NCI-H1092 treated with DMSO at 0.1 percent for 48 hours (cell line): ENCODE measurements at places on chromosomes 16 and 17.

GRCh38 chr17:77375108-77375916 lies 234.5 kb downstream of the SEC14L1 start:
- no peak for DNase-seq

DNA sequence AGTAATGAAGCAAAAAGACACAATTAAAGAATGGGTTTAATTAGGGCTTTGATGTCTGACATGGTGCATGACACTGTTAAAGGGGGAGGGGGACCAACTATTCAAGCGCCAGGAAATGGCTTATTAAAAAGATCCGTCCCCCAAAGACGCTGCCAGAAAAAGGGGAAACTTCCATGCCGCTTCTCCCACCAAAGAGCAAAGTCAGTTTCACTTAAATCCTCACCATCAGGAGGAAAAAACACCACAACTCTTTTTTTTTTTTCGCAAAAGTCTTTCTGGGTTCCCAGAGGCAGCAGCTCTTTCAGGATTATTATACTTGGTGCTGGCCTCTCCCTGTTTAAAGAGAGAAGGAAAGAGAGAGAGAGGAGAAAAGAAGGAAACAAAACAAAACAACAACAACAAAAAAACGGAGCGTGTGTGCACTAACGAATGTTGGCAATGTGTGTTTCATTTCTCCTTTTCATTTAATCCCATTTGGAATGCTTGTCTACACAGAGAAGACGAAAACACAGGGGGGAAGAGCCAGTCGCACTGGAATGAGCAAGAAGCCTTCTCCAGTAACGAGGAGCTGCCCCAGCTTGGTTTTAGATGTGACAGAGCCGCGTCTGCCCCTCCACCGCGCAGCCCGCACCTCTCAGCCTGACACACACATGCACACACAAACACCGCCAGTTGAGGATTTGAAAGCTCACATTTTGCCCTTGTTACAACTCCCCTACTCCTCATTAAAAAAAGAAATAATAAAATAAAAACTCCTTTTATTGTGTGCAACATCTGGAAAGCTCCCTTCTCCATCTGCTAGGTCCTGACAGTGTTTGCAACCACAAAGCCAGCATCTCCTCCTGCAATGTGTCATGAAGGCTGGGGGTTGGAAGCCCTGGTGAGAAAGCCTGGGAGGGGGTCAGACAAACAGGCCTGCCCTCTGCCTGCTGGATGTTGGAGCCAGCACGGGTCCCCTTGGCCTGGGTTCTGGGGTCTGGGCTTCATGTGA lies 32.7 kb upstream of the AXIN2 start:
- no peak for DNase-seq

DNA sequence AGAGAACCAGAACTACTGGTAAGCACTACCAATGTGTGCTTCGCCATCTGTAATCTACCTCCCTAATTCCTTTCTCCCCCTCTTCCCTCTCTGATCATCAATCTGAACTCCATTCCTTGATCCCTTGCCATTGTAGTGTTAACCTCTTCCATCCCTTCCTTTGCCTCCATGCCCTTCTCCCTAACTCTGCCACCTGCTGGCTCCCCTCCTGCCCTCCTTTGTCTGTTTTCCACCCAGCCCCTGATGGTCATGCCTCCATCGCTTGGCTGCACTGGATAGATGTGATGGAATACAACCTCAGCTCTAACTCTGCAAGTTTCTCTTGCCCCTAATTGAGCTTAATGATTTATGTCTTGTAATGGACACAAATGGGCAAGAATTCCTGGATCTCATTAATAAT lies 108.2 kb upstream of the ASIC2 start:
- no peak for DNase-seq

DNA sequence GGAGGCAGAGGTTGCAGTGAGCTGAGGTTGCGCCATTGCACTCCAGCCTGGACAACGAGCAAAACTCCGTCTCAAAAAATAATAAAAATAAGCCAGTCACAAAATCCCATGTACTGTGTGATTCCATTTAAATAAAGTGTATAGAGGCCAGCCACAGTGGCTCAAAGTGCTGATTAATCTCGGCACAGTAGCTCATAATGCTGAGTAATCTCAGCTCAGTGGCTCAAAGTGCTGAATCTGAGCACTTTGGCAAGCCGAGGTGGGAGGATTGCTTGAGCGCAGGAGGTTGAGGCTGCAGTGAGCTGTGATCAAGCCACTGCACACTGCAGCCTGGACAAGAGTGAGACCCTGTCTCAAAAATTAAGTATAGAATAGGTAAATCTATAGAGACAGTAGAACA lies 4.9 kb downstream of the TMED6 start:
- no peak for DNase-seq

- DNase-seq, result peak; percentile 47
Observed at GRCh38 chr16:1963806-1964505, 670 bp downstream of the RPS2 start.

GRCh38 chr16:85913688-85914422 lies 14.9 kb downstream of the IRF8 start:
- no peak for DNase-seq

GRCh38 chr16:3152277-3152990 lies 17.6 kb downstream of the ZNF213 start:
- peak; percentile 94 for DNase-seq

DNA sequence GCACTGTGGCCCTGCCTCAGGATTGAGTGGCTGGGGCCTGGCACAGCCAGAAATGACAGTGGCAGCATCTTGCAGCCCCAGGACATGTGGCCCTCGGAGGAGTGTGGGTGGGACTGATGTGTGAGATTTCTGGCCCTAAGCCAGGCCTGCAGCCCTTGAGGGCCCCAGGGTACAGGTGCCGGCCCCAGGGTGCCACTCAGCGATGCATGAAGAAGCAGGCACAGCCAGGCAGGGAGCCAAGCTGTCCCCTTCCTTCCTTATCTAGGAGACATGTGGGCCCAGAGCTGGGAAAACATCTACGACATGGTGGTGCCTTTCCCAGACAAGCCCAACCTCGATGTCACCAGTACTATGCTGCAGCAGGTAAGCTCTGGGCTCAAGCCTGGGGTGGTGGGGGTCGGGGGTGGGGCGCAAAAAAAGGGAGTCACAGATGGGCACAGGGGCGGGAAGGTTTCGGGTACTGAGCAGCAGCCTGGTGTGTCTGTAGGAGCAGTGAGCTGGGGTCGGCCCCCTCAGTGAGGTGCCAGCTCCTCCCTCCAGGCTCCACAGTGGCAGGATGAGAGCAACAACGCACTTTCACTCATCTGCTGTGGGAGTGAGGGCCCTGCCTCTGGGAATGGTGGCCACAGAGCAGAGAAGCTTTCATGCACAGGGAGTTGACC lies 4.1 kb downstream of the ACE start:
- DNase-seq, result peak; percentile 88

DNA sequence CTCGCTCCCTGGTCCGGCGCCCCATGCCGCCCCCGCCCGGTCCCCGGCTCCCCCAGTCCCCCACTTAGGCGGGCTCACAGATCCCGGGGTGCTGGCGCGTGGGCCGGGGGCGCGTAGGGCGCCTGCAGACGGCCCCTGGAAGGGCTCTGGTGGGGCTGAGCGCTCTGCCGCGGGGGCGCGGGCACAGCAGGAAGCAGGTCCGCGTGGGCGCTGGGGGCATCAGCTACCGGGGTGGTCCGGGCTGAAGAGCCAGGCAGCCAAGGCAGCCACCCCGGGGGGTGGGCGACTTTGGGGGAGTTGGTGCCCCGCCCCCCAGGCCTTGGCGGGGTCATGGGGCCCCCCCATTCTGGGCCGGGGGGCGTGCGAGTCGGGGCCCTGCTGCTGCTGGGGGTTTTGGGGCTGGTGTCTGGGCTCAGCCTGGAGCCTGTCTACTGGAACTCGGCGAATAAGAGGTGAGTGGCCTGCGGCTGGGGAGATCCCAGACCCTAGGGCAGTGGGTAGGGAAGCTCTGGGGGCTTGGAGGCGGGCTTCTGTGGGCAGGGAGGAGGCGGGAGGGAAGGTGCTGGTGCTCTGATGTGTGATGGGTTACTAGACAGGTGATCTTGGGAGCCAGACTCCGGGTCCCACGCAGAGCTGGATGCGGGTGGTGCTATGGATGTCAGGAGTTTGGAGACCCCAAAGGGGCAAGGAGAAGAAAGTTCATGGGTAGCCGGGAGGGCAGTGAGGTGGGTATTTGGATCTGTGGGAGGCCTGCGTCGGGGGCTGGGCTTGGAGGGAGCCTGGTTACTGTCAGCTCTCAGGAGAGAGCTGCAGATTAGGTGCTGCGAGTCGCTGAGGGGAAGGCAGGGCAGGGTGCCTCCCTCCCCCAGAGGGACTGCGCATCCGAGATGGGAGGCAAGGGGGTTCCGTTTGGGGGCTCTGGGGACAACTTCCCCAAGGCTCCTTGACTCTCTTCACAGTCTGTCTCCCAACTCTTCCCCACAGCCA lies 560 bp downstream of the EFNB3 start:
- DNase-seq, result no peak

- no peak for DNase-seq
Observed at GRCh38 chr16:22130528-22130927, 31.8 kb upstream of the SDR42E2 start.

DNA sequence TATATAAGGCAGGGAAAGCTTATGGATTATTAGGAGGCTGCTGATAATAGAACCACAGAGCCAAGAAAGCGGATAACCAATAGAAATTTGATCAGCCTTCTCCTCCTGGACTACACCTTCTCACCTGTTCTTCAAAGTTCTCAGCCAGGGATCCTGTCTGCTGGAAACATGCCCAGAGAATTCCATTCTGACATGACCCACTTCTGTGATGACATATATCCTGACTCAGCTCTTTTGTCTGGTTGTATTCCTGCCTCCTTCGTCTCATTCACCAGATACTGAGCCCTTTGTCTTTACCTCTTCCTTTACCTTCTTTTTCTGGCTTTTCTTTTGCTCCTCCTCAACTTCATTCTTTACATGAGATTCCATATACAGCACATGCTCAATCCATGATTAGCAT lies 576.1 kb downstream of the CDH11 start:
- DNase-seq, result no peak
